ENCODE measurements at places on chromosomes 12 and 14.
A peak's percentile ranks its signal among the peaks of the same experiment; 100 is the strongest.

DNA sequence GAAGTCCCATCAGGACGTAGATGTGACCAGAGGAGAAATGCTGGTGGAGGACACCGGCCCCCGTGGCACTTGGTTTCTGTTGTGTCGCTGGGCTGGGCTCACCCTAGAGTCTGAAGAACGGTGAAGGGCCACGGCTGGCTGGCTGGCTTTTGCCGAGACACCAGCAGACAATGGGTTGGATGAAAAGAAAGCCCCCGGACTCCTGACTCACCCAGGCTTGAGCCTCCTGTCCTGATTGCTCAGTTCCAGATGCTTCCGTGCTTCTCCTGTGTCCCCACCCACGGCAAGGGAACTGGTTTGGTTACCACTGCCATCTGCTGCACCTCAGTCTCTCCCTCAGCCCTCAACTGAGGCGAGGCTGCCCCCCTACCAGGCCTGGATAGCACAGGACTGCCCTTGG is 10.4 kb upstream of the ENDOU start:
- DNase-seq = no peak

GRCh38 chr14:92930737-92931602 is 8.0 kb downstream of the CHGA start:
- no peak for DNase-seq

- no peak for DNase-seq
These were observed 37.7 kb downstream of the BEST3 start for GRCh38 chr12:69661386-69661785.

- DNase-seq = no peak
These were observed 377.1 kb upstream of the KITLG start for GRCh38 chr12:88957358-88957757.

- no peak for DNase-seq
These were observed 251.5 kb downstream of the DAD1 start for GRCh38 chr14:22337521-22337920.

- DNase-seq = no peak
These were observed 202.6 kb downstream of the TMX1 start for GRCh38 chr14:51442513-51443175.

DNA sequence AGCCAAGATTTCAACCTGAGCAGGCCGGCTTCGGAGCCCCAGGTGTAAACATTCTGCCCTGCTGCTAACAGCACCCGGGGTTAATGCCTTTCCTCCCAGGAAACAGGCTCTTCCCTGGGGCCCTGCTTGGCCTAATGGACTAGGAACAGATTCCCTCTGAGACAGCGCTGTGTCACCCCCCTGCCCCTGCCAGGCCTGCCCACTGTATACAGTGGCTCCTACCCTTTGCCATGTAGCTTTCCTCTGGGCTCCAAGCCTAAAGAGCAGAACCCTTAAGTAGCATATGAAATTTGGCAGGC is 28.3 kb upstream of the BCDIN3D start:
- no peak for DNase-seq

DNA sequence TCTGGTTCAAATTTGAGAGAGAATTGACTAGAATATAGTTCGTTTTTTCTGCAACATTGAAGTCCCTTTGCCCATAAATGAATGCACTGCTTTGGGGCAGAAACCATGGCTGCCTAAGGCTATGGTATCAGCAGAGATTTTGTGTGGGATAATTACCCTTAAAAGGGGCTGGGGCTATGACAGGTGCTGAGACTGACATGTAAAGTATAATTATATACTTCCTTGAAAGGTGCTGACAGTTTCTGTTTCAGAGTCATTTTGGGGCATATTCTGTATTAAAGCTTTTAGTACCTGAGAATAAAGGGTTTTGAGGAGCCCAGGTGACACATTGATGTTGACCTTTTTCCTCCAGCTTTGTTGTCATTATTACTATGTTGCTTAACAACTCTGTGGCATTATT is 150.3 kb upstream of the PTPRQ start:
- no peak for DNase-seq

DNA sequence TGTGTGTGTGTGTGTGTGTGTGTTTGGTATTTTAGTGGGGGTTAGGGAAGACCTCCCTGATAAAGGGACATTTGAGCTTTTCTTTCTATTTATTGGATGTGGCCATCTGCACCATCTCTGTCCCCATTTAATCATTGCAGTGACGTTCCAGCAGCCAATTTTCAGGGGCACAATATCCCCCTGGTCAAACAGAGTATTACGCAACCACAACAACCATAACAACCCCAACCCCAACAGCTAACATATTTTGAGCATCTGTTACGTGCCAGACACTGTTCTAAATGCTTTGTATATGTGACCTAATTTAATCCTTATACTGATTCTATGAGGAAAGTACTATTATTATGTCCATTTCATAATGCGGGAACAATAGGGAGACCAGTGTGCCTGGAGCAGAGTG is 87.4 kb downstream of the TTC8 start:
- DNase-seq = no peak

GRCh38 chr12:94150240-94151121 is 2.1 kb downstream of the PLXNC1 start:
- DNase-seq = peak; percentile 17

DNA sequence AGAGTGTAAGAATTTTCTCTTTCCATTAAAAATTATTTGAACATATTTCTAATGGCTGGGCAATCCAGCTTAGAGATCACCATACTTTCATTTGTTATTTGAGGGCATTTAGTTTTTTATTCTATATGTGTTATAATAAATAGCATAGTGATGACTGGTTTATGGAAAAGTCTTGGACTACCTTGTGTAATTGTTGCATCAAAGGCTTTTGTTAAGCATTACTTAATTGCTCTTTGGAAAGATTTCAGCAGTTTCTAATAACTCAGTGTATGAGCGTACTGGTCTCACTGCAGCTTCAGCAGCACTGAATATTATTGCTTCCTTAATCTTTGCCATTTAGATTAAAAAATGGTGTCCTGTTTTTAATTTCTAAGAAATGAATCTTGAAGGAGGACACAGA is 22.8 kb downstream of the TMEM19 start:
- no peak for DNase-seq
